ENCODE measurements at places on chromosomes 3 and 15. TPM values are rescaled to one million over a fixed set of nuclear protein-coding genes. Genes with fewer than 3 reads are reported as not detected.

Gene WDR93
- 0.39 TPM for total RNA-seq

Gene PCSK6
- 27.0 TPM for total RNA-seq

Gene HRG
- total RNA-seq, result not detected

Gene PCNP
- total RNA-seq, result 124 TPM

Gene GOLGA6D
- total RNA-seq, result not detected

Gene CERS3
- total RNA-seq, result not detected

GRCh38 chr3:6113338-6113737, 747.6 kb upstream of the GRM7 start:
- no peaks in the 10 kb centered on the region for H3K27me3 ChIP-seq
- H3K36me3 ChIP-seq, result no peaks in the 10 kb centered on the region
- no peaks in the 10 kb centered on the region for H3K4me1 ChIP-seq
- no peak for DNase-seq
- no peak overlapping the region for H3K27ac ChIP-seq
- no peak overlapping the region for H3K4me3 ChIP-seq

GRCh38 chr3:159928666-159929065, 60.0 kb upstream of the IL12A start:
- H3K27me3 ChIP-seq, result no peaks in the 10 kb centered on the region
- DNase-seq, result no peak
- no peak overlapping the region for H3K4me3 ChIP-seq
- no peak overlapping the region for H3K27ac ChIP-seq

GRCh38 chr15:39479911-39480310, 101.0 kb upstream of the THBS1 start:
- H3K4me3 ChIP-seq, result no peak overlapping the region
- no peak for DNase-seq
- no peaks in the 10 kb centered on the region for H3K36me3 ChIP-seq
- no peak overlapping the region for H3K27ac ChIP-seq
- no peaks in the 10 kb centered on the region for H3K27me3 ChIP-seq
- no peaks in the 10 kb centered on the region for H3K4me1 ChIP-seq

DNA sequence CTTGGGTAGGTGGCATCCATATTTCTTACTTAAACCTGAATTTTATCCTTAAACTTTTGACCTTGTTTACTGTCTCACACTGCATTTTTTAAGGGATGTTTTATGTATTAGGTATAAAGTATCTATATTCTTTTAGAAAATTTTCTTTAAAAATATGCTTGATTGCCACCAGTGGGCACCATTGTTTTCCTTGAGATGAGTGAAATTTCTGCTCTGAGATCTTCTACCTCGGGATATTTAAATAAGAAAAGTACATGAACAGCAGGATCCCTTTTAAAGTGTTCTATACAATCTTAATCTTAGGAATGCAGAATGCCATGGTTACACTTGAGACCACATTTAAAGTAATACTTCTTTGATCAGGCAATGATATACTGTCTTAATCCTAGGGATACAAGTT, 108.7 kb downstream of the SLMAP start:
- no peak for DNase-seq
- H3K27me3 ChIP-seq, result no peaks in the 10 kb centered on the region
- H3K4me1 ChIP-seq, result no peaks in the 10 kb centered on the region
- H3K27ac ChIP-seq, result no peak overlapping the region
- H3K4me3 ChIP-seq, result no peak overlapping the region
- H3K36me3 ChIP-seq, result peaks cover 69% of the 10 kb centered on the region

DNA sequence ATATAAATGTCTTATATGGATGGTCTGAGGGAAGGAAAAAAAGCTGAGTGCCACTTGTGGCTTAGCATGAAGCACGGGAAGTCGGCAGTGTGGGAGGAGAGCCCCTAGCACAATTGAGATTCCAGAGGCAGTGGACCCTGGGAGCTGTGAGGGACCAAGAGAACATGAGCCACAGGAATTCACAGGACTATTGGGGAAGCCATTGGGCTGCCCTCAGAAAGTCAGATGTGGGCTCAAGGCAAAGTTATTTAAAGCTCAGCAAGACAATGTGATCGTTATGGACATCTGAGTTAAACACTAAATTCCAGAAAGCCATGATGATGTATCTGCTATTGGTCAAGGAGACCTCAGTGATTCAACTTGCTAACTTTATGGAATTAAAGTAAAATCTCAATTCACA, 380.8 kb upstream of the IL12A start:
- H3K4me1 ChIP-seq, result no peaks in the 10 kb centered on the region
- H3K27ac ChIP-seq, result no peak overlapping the region
- H3K27me3 ChIP-seq, result no peaks in the 10 kb centered on the region

- H3K27me3 ChIP-seq, result no peaks in the 10 kb centered on the region
- no peaks in the 10 kb centered on the region for H3K4me1 ChIP-seq
- H3K27ac ChIP-seq, result no peak overlapping the region
- no peaks in the 10 kb centered on the region for H3K36me3 ChIP-seq
- no peak overlapping the region for H3K4me3 ChIP-seq
- no peak for DNase-seq
These were observed 136.1 kb upstream of the CNTN4 start for GRCh38 chr3:1962396-1963088.

DNA sequence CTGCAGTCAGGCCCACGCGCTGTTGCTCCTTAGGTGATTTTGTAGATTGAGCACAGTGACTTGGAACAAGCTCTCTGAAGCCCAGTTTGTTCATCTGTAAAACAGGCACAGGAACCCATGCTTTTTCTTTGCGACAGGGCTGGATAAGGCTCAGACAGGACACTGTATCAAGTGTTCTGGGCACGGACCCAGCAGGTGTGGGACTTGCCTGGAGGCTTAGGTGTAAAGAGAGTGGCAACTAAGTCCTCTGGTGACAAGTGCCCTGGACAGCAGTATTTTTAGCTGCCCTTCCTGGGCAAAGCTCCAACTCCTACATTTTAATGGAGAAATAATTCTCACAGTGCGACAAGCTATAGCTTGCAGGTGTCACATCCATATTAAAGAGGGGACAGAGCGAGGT, 32.2 kb downstream of the CD276 start:
- H3K36me3 ChIP-seq, result peaks cover 33% of the 10 kb centered on the region
- no peak overlapping the region for H3K4me3 ChIP-seq
- no peak for DNase-seq
- H3K4me1 ChIP-seq, result no peaks in the 10 kb centered on the region
- no peaks in the 10 kb centered on the region for H3K27me3 ChIP-seq

DNA sequence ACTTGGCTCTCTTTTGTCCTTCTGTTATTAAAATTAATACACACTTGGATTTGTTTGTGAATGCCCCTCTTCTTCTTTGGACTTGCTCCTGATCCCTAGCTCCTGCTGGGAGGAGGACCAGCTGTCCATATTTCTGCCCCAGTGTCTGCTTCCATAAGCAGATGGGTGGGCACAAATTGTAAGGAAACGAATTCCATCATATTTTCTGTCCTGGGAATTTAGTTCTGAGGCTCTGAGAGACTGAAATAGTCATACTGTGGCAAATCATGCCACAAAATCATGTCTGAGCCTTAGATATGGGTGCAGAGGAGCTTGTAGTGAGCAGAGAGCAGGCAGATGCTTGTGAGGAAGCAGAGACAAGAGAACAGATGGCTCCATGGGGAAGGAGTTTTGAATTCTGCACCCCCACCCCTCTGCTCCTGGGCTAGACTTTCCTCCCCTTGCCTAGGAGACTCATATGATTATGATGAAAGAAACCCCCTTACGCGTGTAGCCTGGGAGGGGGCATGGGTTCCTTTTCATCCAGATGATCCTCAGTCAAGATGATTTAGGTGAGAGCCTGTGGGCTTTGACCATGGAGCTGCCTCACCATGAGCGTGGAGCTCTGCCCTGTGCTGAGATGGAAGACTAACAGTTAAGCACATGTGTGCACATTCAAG, 50.6 kb downstream of the SV2B start:
- H3K27me3 ChIP-seq, result no peaks in the 10 kb centered on the region
- no peak for DNase-seq

- no peak overlapping the region for H3K27ac ChIP-seq
- no peaks in the 10 kb centered on the region for H3K36me3 ChIP-seq
- no peaks in the 10 kb centered on the region for H3K4me1 ChIP-seq
- H3K4me3 ChIP-seq, result no peak overlapping the region
- H3K27me3 ChIP-seq, result no peaks in the 10 kb centered on the region
- DNase-seq, result no peak
These were observed 302.1 kb upstream of the TPRG1 start for GRCh38 chr3:188869628-188870027.
